Cerebellar nuclear complex (tissue), 1 donor: ENCODE measurements at places on chromosomes 5 and 9.

- peak; percentile 50 for DNase-seq
Observed at GRCh38 chr5:113447498-113448050, 12.8 kb upstream of the TSSK1B start.

- DNase-seq, result no peak
Observed at GRCh38 chr5:61620699-61621182, 288.7 kb downstream of the ZSWIM6 start.

DNA sequence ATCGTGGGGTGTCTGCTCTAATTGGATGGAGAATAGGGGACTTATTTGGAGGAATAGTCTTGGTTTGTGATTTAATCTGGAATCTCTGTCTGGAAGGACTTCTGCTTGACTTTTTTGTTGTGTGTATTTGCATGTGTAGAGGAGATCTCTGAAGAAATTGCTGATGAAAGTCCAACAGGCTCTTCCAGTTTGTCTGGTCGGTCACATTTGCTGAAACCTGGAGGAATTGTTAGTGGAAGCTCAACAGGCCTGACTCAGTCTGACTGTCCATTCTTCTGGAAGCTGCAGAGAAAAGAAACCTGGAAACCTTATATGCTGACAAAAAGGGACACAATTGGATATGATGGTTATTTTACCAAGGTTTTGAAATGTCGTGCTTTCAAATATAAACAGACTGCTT is 33.4 kb upstream of the TENT2 start:
- DNase-seq, result no peak

GRCh38 chr5:39631958-39632357 is 207.2 kb upstream of the DAB2 start:
- no peak for DNase-seq

GRCh38 chr5:120012431-120012830 is 383.1 kb downstream of the FAM170A start:
- DNase-seq, result no peak

- no peak for DNase-seq
Observed at GRCh38 chr5:59360130-59360555, 533.4 kb downstream of the PDE4D start.

DNA sequence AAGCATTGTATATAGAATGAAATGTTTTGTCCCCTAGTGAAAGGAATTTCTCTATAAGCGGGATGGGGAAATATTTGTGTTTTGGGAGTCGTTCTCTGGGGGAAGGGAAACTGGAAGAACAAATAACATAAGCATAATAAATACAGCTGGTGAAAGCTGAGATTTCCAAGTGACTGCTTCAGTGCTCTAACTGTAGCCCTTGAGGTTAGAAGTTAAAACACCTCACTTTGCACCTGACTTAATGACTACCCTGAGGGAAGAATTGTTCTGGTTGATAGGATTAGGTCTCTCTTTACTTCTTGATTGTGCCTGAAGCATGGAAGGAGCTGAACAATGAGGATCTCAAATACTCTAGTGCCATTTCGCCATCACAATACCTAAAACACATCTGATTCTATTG is 307.4 kb downstream of the MAN2A1 start:
- no peak for DNase-seq
